ENCODE measurements at places on chromosomes 3 and 15. TPM values are rescaled to one million over a fixed set of nuclear protein-coding genes. Genes with fewer than 3 reads are reported as not detected.

Gene CGNL1
- under 0.01 TPM for total RNA-seq

Gene ELP6
- total RNA-seq, result 31.4 TPM

Gene TMEM108
- 0.18 TPM for total RNA-seq

Gene CTSH
- 11.7 TPM for total RNA-seq

Gene PLCD1
- total RNA-seq, result 15.0 TPM

Gene CTXN2
- total RNA-seq, result not detected

Gene GOLGA6D
- total RNA-seq, result not detected

Gene P2RY1
- under 0.01 TPM for total RNA-seq

Gene CHRNA7
- not detected for total RNA-seq

Gene IL5RA
- total RNA-seq, result not detected

Gene ACKR4
- total RNA-seq, result 0.18 TPM

Gene LCTL
- 8.9 TPM for total RNA-seq

All from IMR-90 (cell line).